CD8-positive, alpha-beta T cell (primary cell): ENCODE measurements at places on chromosomes 2 and 18. TPM values are rescaled to one million over a fixed set of nuclear protein-coding genes. Genes with fewer than 3 reads are reported as not detected.

DNA sequence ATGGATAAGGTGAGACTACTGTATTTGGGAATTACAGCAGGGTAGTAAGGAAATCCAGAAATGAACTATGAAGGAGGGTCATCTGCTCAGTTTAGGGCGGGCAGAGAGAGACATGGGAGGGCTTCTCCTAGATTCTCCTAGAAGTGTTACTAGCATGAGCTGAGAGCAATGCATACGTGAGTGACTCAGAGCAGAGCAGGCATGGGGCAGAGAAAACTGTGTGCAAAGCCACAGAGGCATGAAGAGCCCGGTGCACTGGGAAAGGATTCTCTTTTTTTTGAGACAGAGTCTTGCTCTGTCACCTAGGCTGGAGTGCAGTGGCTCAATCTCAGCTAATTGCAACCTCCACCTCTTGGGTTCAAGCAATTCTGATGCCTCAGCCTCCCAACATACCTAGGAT, 116.2 kb downstream of the SOCS6 start:
- no peak for DNase-seq

- DNase-seq, result no peak
Measured at GRCh38 chr2:241132538-241133435, 16.5 kb downstream of the PASK start.

DNA sequence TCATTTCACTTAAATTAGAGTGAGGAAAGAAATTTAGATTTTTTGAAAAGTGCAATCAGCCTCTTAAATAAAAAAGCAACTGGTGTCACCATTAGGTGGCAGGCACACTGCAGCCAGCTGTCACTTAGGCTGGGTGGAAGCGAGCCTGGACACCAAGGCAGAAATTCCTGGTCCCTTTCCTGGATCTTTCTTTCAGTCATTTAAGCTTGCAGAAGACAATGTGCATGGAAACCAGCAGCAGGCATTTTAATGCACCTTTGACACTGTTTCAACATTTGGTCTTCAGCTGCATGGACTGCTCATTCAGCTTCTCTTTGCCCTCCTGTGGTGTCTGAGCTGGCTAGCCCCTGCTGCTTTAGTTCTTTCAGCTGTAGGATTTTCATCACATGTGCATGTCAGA, 61.0 kb downstream of the AQP4 start:
- no peak for DNase-seq

The AGFG1 gene
- total RNA-seq, result 56.0 TPM

The SPR gene
- total RNA-seq, result not detected

The TRIM54 gene
- not detected for total RNA-seq

The ARHGAP15 gene
- total RNA-seq, result 115 TPM
